ENCODE measurements at places on chromosomes 7 and 10.

- no peak for DNase-seq
These were observed 121.6 kb downstream of the EGFR start for GRCh38 chr7:55140221-55140940.

DNA sequence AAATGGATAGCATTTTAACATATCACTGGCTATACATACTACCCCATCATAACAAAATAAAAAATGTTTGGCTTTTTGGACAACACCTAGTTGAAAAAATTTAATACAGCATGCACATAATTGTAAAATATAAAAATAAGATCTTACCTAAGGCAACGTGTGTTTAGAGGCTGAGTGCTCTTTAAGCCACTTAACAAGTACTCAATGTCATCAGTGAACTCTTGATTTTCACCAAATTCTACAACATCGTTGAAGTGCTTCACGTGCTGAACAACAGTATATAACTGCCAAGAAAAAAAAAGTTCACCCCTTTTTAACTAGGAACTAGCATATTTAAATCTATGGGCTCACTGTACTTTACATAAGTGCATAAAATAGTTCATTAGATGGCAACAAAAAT lies 49.5 kb downstream of the WAPL start:
- no peak for DNase-seq

- no peak for DNase-seq
These were observed 4.3 kb downstream of the HNRNPF start for GRCh38 chr10:43404704-43405084.

DNA sequence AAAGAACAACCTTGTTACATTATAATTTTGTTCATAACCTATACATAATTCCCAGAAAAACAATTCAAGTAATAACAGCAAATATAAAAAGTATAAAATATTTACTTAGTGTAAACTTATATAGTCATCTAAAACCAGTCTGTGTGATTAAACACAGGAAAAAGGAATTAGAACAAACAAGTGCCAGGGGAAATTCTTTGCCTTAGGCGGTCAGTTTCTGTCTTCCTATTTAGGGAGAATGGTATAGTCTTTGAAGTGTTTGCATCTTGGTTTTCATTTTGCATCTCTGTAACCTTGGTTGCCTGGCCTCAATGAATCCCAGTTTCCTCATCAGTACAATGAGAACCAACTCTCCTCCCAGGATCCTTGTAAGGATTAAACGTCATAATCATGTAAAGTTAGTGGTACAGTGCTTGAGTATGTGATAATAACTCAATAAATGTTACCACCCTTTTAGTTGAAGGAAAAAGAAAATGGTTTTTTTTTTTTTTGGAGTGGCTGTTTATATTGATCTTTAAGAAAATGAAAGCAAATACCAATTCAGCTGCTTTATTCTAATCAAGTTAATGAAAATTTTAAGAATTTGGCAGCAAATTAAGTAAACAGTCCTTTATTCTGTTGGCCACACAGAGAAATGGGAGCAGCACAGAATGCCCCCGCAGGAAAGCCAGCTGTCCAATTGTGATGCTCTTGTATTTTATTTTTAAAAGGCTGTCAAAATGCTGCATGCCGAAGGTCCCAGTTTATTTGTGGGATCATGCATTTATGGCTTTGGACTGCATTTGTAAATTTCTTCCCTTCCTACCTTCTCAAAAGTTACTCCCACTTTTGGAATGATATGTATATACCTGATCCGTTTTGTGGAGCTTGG lies 61.8 kb downstream of the SHH start:
- DNase-seq: no peak

DNA sequence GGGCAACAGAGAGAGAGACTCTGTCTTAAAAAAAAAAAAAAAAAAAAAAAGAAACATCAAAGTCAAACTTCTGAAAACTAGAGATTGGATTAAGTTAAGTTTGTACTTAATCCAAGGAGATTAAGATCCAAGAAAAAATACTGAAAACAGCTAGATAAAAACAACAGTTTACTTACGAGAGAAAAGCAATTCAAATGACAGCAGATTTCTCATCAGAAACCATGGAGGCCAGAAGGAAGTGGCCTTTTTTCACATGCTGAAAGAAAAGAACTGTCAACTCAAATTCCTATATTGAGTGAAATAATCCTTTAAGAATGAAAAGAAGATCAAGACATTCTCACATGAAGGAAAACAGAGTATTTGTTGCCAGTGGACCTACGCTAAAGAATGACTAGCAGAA lies 5.4 kb upstream of the CCDC71L start:
- DNase-seq: no peak

DNA sequence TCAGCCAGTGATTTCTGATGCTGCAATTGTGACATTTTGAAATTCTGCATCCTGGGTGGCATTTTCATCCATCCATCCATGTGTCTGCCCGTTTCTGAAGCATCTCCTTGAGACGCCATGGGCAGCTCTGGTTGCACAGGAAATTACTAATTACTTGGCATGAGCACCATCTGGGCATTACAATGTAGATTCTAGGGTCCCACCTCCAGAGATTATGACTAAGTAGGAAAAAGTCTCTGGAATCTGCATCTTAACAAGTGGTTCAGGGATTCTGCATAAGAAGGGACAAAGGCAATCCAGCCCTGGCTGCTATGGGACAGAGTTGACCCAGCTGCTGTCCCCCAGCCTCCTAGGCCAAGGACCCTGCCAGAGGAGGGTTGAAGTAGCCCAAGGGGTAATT lies 65.3 kb downstream of the CUZD1 start:
- DNase-seq: no peak

GRCh38 chr7:151372612-151373265 lies 31.1 kb downstream of the NUB1 start:
- peak; percentile 78 for DNase-seq

DNA sequence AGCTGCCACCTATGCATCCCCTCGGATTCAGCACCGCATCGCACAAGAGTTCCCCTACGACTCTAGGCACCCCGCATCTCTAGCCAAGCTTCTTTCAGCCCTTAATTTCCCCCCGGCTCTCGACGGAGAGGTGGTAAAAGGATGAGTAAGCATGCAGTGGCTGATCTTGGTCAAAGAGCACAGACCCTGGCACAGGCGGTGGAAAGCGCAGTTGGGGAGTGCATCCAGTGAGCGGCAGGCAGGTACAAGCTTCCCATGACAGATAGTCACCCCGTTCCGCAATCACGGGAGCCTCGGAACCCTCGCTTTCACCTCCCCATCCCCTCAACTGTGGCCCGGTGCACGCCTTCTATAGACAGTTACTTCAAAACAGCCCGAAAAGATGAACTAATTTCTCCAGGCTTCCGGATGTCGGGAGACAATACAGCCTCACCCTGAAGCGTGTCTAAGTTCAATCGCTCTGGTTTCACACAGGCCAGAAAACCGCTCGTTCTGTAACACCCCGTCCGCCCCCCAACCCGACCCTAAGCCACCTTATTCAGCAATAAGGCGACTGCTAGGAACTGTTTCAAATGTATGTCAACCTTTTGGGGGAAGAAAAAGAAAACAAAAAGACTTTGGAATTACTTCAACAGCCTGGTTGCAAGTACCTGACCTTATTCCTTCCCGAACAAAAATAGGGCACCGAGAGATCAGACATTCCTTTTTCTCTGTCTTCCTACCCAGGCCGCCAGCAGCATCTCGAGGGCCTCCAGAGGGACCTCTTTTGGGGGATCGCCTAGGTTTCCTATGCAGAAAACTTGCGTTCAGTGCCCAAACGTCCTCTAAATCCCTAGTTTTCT lies 1.4 kb downstream of the RHEB start:
- DNase-seq: no peak

DNA sequence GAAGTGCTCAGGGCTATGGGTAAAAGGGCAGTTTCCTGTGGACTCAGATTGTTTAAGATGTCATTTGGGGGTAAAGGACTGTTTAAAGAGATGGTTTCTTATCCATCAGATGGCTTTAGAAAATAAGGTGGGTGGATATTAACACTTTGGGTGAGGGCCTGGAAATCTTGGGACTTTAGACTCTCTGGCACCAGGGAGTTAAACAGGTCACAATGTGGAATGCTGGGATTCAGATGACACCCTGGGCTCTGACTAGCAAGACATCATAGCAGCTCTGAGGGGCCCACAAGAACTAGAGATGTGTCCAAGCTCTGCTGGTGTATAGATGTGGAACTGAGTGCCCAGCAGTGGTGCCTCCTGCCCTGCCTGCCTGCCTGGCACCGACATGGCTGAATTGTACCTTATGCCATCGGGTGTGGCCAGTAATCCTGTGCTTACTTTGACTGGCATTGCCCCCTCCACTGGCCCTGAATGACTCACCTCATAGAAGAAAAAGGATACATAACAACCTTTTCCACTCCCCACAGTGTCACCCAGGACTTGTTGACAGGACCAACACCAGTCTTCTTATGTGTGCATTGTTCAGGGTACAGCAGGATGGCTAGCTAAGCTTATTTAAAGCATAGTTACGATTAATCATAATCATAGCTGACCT lies 100.0 kb upstream of the PRR15 start:
- DNase-seq: no peak

- peak; percentile 87 for DNase-seq
These were observed 16.2 kb upstream of the PAX2 start for GRCh38 chr10:100728928-100729861.

DNA sequence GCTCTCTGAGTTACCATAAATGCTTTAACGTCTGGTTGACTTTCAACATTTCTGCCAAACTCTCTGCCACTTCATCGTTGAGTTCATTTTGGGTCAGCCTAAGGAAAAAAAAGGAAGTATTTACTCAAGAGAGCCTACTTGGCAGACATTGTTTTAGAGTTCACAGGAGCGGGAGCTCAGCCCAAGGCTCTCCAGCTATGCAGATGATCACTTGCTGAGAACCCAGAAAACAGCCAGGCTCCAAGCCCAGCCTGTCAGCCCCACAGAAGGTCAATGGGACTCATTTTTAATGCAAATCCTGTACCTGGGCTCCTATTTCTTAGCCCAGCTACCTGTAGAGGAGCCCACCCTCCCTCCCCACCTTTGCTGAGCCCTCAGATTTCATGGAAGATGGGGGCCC lies 45.5 kb downstream of the NOD1 start:
- DNase-seq: peak; percentile 68

DNA sequence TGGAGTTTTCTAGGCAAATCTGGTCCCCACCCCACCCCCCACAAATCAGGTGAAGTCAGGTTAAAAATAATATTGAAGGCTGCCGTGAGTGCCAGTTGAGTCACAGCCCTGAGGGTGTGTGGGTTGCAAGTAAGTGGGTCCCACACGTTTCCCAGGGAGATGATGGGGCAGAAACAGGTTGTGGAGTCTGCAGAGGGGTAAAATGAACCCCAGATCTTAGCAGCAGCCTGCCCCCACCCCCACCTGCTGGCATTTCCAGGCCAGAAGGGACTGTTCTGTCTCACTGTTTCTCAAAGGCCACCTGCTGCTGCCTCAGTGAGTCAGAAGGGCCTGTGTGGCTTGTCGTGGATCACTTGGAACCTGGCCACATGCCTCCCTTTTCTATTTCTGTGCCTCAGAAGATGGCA lies 59.8 kb upstream of the SMNDC1 start:
- no peak for DNase-seq

DNA sequence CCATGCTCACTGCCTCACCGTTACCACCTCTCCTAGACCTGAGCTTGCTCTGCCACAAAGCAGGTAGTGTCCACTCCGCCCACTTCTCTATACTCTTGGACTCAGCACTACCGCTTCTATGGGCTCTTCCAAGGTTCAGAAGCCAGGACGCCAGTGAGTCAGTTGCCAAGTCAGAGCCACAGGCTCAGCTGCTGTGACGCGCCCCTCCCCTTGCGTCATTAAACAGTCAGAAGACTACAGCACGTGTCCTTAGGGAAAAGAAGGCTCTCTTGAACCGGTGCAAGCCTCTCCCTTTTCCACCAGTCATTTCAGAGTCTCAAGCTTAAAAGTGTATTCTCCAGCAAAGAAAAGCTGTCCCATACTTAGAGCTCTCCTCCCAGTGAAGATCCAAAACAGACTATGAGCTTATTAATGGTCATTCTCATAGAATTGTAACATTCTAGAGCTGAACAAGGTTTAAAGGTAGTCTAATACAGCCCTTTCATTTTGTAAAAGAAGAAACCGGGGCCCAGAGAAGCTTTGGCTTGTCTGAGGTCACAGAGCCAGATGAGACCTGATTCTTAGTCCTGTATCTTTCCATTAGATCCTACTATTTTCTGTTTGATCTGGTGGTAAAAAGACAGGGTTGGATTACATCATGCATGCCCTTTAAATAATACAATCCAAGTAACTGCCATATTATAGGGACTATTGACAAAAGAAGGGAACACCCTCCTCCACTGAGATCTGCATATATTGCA lies 40.9 kb upstream of the MET start:
- DNase-seq: no peak

GRCh38 chr10:62691336-62691735 lies 113.2 kb upstream of the ADO start:
- no peak for DNase-seq

GRCh38 chr10:124992462-124993344 lies 50.8 kb downstream of the ZRANB1 start:
- DNase-seq: peak; percentile 75

GRCh38 chr10:48780341-48780740 lies 95.7 kb downstream of the WDFY4 start:
- DNase-seq: no peak

DNA sequence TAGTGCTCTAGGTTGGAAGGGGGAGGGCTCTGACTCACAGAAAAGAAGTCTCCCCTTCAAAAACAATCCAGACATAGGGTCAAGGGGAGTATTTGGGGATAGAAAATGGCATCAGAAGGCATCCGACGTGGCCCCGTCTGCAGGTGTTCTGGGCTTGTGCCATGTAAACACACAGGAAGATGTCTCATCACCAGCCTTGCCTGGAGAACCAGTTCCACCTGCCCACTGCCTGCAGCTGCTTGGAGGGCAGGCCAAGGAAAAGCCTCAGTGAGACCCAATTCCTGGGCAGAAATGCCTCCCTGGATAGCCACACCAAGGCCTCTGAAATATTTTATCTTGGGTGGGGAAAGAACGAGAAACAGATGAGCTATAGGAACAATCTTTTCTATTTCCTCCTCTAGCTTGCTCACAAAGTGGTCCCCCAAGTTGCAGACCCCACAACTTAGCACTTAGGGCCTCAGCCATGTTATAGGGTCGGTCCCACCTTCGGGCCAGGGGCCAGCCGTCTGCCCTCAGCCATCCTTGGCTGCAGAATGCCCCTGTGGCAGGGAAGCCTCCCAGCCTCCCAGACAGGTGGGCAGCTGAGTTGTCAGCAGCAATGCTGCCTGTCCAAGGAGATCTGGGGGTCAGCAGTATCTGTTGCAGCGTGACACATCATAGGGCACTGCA lies 54.3 kb upstream of the ECHDC3 start:
- DNase-seq: no peak

DNA sequence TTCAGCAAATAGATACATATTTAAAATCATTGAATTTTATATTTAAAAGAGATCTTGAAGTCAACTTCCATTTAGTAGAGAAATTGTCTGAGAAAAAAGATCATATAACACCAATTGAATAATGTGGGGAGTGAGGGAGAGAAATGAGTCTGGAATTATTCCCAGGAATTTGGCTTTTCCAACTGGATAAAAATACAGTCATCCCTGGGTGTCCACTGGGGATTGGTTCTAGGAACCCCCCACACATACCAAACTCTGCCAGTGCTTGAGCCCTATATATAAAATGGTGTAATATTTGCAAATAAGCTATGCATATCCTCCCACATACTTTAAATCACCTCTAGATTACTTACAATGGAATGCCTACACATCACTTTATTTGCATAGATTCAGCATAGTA lies 162.8 kb upstream of the SEMA3C start:
- DNase-seq: no peak

GRCh38 chr7:96244244-96244991 lies 77.5 kb downstream of the SLC25A13 start:
- no peak for DNase-seq
